Daoy (cell line): ENCODE measurements at places on chromosomes 16 and 17. TPM values are rescaled to one million over a fixed set of nuclear protein-coding genes. Genes with fewer than 3 reads are reported as not detected.

DNA sequence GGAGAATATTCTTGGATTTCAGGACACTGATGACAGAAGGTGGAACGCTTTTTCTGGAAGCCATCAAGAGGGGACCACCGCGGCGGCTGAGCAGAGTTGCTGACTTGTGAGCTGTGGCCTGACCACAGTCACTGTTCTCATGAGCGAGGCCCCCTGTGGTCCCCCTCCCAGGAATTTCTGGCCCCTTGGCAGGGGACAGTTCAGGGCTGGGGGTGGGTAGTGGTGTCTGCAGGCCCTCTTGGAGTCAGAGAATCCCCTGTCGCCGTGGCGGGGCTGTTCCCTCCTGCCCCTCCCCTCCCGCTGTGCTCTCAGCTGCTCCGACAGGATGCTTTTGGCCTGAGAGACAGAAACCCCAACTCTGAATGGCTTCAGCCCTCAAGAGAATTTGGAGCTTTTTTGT is 292.0 kb downstream of the SEC14L1 start:
- no peak for DNase-seq

DNA sequence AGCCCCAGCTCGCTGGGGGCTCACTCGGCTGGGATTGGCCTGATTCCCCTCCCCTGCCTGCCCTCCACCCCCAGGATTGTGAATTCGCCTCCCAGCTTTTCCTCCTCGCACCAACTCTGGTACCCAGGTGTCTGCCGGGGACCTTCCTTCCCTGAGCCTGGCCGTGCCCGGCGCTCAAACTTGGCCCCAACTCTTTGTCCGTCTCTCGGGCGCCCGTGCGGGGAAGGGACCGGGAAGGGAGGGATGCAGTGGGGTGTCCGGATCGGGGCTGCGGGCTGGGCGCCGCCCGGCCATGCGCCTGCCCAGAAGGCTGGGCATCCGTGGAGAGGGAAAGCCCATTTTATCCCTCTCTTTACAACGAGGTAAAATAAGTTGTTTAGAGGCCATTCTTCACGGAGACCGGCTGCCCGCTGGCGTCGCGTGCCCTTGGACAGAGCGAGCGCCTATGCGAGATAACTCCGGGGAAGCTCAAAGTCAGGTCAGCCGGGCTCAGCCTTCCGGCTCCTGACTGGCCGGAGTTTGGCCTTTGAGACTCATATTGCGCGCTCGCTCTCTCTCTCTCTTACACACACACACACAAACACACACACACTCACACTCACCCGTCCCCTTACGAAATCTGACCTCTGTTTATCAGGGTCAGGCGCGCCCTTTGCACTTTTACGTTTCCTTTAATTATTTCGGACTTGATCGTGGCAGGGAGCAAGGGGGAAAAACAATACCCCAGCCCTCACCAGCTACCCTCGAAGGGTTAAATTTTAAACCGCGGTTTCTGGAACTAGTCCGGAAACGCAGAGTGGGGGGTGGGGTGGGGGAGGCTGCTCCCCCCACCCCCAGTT is 774 bp upstream of the MAF start:
- DNase-seq, result peak; percentile 37

The TAC4 gene
- total RNA-seq, result not detected in 2 replicates

The ZNF624 gene
- 1.8 and 18.0 TPM in 2 replicates for total RNA-seq

DNA sequence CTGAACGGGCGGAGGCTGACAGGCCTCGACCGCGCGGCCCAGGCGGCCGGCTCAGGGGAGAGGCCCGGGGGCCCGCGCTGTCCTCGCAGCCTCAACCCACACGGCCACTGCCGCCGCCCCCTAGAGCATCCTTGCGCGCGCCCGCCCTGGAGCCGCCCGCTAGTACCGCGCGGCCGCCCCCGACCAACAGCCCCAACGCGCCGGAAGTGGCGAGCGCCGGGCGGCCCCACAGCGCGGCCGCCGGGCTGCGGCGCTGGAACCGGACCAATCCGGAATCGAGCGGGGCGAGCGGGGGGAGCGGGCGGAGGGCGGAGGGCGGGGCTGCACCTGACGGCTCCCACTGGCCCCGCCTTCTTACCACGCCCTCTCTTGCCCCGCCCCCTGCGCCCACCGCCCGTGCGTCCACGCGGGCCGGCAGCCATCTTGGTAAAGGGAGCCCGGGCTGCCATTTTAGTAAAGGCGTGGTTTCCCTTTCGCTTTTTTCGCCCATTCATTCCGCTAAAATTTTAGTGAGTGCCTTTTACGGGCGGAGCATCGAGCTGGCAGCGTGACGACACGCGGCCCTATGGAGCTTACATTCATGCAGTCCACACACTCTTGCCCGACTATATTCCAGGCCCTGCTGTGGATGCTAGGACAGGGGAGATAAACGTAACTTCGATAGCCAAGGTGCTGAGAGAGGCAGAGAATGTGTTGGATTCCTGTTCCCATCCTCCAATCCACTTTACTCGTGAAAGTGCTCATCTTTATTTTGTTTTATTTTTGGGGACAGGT is at the start of gene XPO6:
Gene XPO6, minus strand, starts transcription at position 208 of the 774 bp plus-strand sequence. CDS start 597 bp downstream, outside the sequence.
- peak; percentile 95 for DNase-seq

DNA sequence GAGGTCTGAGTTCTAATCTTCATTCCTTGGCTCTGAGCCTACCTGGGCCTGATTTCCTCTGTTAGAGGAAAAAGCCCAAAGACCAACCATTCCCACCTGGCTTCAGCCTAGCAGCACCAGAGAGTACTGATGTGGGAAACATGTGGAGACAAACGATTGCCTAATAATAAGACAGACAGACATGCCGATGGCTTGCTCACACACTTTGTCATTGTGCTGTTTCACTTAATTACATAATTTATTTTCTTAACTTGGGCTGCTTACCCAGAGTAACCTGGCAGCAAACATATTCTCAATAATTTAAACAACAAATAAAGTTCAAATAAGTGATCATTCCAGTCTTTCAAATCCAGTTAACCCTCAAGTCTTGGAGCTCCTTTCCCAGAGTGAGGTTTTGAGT is 83.4 kb downstream of the MAF start:
- no peak for DNase-seq

DNA sequence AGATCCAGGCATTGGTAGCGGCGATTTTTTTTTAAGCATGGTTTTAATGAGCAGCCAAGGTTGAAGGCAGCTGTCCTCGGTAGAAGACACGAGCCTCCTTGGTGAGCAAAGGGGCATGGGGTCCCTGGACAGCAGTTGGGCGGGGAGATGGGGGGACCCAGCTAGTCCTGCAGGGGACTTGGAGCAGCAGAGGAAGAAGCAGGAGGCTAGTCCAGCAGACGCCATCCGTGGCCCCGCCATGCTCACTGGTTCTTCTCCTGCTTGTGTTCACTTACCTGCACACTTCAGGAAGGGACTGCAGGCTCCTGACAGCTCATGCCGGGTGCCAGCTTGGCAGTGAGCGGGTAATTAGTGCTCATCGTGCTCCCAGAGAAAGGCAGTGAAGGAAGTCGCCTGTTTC is 130.2 kb upstream of the CDH5 start:
- no peak for DNase-seq

The METRN gene
- total RNA-seq, result 40.9 and 60.0 TPM in 2 replicates

The DLX4 gene
- 0.11 TPM in 1 of 2 replicates, not detected in the other for total RNA-seq

DNA sequence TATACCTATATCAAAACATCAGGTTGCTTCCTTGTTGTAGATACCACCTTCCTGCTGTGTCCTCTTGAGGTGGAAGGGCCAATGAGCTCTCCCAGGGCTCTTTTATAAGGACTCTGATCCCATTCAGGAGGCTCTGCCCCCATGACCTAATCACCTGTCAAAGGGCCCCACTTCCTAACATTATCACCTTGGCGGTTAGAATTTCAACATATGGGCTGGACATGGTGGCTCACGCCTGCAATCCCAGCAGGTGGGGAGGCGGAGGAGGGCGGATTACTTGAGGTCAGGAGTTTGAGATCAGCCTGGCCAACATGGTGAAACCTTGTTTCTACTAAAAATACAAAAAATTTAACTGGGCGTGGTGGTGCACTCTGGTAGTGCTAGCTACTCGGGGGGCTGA is 86.4 kb downstream of the HAPSTR1 start:
- DNase-seq, result no peak

DNA sequence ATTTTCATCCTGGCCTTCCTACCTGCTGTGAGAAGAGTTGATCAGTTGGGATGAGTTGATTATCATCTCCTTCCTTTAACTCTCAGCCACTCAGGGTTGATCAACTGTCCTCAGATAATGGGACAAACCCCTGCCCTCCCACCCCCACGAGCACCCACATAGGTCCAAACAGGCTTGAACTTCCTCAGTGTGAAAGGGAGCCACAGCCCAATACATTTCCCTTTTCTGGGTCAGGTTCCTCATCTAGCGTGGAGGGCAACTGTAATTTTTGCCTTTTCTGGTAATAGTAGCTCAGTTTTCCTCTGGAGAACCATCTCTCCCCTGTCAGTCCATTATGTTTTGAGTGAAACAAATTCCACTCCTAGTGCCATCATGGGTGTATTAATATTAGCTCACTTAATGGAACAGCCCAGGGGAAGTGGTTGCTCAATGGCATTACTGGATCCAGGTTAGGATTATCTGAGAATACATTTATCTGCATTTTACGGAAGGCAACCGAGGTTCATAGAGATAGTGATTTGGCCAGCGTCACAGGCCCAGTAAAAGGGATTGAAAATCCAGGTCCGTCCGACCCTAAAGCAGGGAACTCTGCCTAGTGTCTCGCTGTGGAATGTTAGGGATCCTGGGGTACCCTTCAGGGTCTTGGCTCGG is 476 bp upstream of the LPCAT2 start:
- no peak for DNase-seq

- no peak for DNase-seq
These were observed 13.3 kb upstream of the ATP6V0C start for GRCh38 chr16:2500430-2500917.

The PIK3R5 gene
- not detected in 2 replicates for total RNA-seq

- peak; percentile 20 for DNase-seq
These were observed 174.2 kb downstream of the STX8 start for GRCh38 chr17:9401434-9401833.

GRCh38 chr17:50871364-50871763 is 5.2 kb upstream of the TOB1 start:
- no peak for DNase-seq

GRCh38 chr17:28335959-28336871 is 654 bp downstream of the TNFAIP1 start:
- DNase-seq, result peak; percentile 90

GRCh38 chr16:66128371-66128770 is 238.1 kb upstream of the CDH5 start:
- no peak for DNase-seq
